Activated CD4-positive, alpha-beta T cell treated with anti-CD3 and anti-CD28 coated beads for 36 hours (primary cell): ENCODE measurements at places on chromosomes 4 and X. TPM values are rescaled to one million over a fixed set of nuclear protein-coding genes. Genes with fewer than 3 reads are reported as not detected.

GRCh38 chr4:22695029-22695428, 2.3 kb downstream of the GBA3 start:
- no peak for DNase-seq

SSX2 gene
- not detected for total RNA-seq

GRCh38 chr4:146398404-146398803, 123.3 kb downstream of the SLC10A7 start:
- no peak for DNase-seq

FANCB gene
- 14.7 TPM for total RNA-seq

DNA sequence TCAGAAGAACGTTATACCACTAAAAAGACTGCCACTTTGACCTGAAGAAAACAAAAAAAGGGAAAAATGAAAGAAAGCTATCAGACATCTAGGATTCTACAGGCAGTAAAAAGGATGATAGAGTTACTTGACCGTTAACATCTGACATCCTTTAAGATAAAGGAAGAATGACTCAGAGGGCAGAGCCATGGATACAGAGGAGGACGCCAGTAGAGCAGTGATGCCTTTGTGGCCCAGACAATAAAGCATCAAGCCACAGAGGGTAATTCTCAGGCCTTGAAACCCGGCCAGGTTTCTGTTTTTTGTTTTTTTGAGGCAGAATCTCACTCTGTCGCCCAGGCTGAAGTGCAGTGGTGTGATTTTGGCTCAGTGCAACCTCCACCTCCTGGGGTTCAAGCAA, 9.5 kb upstream of the BEX1 start:
- DNase-seq, result no peak

IL13RA2 gene
- total RNA-seq, result not detected

DNA sequence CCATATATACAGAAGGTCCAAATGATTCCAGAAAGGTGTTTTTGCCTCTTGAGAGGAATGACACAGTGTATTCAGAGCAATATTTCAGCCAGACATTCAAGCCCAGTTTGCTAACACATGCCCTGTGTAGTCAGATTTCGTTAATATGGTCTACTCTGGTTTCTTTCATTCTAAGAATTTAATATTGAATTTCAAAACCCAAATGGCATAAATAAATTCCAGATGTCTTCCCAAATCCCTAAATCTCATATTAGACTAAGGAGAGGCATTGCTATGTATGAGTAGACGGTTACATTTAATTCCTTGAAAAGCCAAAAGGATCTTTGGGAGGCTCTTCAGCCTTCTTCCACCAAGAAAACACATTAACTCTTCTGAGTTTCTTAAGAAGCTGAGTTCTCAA, 66.3 kb upstream of the C1QTNF7 start:
- no peak for DNase-seq

DNA sequence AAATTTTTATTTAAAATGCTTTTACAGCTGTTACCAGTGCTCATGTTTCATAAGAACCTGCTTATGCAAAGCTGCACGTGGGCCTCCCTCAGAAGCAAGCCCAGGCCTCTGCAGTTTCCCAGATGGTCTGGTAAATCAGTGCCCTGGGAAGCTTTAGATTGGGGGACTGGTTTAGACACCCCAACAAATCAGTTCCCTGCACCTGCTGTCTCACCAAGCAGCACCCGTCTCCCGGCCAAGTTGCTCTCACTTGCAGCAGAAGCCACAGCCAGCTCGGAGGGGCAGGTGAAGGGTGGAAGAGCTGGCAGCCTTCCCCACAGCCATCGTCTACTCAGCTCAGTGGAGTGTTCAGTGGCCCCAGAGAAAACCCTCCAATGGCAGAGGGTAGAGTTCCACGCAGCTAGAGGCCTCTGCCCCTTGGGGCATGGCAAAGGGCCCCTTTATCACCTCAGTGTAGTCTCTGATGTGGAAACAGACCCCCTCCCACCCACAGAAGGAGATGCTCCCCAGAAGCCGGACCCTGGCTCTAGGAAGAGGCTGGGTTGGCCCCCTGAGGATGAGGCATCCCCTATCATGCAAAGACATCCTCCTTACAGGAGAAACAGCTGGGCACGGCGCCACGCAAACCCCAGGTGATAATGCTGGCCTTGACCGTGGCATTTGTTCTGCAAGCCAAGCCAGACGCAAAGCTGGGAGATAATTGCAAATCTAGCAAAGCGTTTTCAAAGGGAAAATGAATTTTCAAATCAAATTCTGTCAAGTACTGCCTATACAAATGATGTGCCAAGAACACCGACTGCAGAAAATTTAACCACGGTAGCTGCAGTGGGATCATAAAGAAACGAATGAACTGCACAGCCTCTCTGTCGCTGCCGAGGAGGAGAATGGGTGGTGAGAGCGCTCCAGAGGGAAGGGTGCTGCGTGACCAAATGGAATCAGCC, 51.9 kb downstream of the ZFYVE28 start:
- no peak for DNase-seq

GRCh38 chrX:100658941-100659381, 15.0 kb downstream of the SRPX2 start:
- DNase-seq, result no peak

DNA sequence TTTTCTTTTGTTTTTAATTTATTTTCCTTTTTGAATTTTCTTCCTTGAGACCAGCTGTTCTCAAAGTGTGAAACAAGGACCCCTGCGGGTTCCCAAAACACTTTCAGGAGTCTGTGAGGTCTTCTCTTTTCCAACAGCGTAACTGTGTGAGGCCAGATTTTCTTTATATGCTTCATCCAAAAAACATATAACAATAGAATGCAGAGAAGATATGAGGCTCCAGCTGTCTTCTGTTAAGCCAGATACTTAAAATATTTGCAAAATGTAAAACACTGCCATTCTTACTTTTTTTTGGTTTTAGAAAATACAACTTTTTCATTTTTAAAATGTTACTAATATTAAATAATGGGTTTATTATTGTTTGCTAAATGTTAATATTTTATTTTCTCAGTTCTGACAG, 27.8 kb downstream of the USP38 start:
- no peak for DNase-seq

GRCh38 chr4:30605616-30606190, 114.5 kb upstream of the PCDH7 start:
- DNase-seq, result no peak

GRCh38 chrX:52015794-52016193, 53.2 kb downstream of the MAGED4B start:
- no peak for DNase-seq

- DNase-seq, result no peak
These were observed 129.1 kb upstream of the TEX13D start for GRCh38 chrX:124203311-124203710.

DNA sequence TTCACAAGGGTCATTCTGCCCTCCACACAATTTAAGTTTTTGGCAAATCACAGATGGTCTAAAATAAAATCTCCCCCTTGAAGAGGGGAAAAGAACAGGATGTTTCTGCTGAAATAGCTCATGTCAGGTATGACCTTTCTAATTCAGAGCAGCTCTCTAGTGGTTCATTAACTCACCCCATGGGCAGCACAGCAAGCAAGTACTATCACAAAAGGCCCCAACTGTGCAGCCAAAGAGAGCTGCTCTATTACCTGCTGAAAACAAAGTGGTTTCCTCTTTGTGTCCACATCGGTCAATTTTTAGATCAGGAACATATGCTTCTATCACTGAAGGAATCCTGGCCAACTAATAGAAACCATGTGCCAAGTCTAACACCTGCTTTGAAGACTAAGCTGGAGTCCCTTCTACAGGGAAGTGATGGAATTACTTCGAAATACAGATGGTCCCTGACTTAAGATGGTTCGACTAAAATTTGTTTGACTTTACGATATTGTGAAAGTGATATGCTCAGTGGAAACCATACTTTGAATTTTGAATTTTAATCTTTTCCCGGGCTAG, 164.3 kb downstream of the ENOX2 start:
- DNase-seq, result no peak

DNA sequence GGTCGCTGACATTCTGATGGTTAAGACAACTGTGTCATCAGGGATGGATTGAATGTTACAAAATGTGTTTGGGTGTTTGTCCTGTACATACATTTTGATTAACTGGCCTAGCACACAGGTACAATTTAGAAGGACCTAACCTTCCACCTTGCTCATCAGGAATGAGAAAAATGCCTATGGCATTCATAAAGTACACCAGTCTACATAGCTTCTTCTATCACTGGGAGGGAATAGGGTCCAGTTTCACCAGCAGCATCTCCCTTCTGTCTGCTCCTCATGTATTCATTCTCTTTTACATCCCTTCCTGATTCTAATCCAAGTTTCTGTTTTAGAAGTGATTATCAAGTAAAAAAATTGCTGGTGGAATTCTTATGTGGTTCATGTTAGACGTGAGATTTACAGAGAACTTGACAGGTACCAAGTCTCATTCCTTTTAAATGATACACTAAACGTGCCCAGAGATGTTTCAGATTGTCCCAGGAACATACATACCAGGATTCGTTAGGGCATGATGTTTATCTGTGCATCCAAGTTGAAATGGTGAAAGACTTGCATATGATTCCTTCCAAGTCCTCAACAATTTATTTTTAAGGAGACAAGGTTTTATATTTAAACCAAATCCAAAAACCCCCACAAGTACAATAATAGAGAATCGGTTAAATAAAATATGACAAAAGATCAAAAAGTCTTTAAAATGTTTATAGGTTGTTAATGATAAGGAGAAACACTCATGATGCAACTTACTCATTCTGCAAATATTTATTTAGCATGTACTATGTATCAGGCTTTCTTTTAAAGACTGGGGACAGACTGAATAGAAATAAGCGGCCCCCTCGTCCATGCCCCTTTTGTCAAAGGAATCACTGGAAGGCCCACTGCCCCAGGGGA, 359.1 kb downstream of the ZNF674 start:
- no peak for DNase-seq

GRCh38 chrX:68833855-68834331, 5.1 kb downstream of the EFNB1 start:
- no peak for DNase-seq

DNA sequence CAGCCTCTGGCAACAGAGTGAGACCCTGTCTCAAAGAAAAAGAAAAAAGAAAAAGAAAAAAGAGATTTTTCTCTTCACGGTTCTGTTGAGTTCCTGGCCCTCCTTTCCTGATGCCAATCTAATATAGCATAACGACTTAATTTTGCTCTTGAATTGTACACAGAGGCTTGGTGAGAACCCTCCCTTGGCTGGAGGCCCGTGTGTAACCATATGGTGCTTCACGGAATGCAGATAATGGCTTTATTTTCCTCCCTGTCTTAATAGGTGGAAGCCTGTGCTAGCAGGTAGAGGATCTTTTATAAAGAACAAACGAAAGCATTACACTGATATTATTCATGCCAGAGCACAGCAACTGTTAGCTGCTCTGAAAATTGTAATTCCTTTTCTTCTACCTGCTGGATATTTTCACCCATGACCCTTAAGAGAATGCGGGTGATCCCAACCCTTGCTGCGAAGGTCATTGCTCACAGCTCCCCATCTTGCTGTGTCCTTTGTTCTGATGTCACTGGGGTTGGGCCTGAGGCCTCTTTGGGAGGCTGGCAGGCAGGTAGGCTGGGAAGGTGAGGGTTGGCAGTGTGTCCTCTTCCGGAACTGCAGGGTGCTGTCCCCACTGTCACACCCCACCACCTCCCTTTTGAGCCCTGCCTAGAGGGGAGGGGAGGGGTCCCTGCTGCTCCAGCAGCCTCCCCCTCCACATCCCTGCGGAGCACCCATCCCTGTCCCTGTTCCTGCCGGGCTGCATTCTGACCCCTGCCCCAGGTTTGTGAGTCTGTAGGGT, 83.8 kb upstream of the STOX2 start:
- no peak for DNase-seq

TMPRSS11A gene
- total RNA-seq, result not detected

GRCh38 chrX:13396924-13397323, 77.1 kb upstream of the ATXN3L start:
- no peak for DNase-seq

DNA sequence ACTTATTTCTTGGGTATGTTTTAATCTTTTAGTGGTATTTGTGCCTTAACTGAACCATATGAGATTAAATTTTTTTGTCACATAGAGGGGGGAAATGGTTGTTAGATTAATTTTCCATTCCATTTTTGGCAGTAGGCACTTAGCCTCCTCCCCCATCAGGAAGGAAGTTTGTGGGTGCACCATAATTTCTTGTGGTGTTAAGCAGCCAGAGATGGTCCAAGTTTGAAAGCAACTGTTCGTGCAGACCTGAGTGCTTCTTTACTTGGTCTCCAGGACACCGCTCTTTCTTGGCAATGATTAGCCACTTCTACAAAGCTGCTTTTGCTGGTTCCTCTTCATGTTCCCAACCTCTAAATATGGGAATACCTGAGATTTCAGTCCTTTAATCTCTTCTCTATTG, 92.7 kb upstream of the RPL34 start:
- DNase-seq, result peak; percentile 18

FAM133A gene
- total RNA-seq, result not detected

TLR10 gene
- not detected for total RNA-seq
